ENCODE measurements at places on chromosomes 3 and 15.

- DNase-seq = no peak
Observed at GRCh38 chr3:1228289-1228688, 135.5 kb downstream of the CNTN6 start.

- DNase-seq = no peak
Observed at GRCh38 chr3:101497803-101498202, 15.2 kb downstream of the SENP7 start.

DNA sequence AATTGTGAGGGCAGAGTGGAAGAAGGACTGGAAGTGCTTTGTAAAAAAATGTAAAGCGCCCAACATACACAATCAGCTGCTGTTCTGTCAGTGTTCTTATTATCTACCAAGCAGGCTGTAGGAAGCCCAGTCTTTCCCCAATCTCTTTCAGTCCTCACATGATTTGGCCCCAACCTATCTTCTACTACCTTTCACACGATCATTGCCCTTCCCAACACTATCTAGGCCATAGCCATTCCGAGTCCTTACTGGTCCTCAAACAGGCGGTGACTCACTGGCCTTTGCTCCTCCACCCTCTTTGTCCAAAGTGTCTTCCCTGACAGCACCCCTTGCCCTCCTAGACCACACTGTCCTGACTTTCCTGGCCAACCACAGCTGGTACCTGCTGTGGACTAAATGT, 861 bp upstream of the RFT1 start:
- no peak for DNase-seq

DNA sequence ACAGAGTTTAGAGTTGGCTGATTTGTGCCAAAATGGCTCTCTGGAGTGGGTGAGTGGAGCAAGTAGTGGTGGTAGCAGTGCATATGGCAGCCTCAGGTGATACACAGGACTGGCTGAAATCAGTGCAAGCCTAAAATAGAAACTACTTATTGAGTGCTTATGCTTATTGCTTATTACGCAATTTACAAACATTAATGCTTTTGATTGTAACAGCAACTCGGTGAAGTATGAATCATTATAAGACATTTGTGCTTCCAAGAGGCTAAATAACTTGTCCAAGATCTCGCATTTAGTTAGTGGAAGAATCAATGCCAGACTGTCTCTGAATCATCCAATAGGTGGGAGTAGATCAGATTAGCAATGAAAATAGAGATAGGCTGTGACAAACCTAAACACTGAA, 353.8 kb downstream of the NAALADL2 start:
- DNase-seq = no peak

Measured in Caco-2 (cell line).